Activated CD4-positive, alpha-beta memory T cell treated with anti-CD3 and anti-CD28 coated beads, Interleukin-2, amount 10 ng/mL, durations not matched to agents 7 days and 5 days (primary cell): ENCODE measurements at places on chromosomes 4 and X.

GRCh38 chr4:78689700-78690323, 86.3 kb upstream of the BMP2K start:
- DNase-seq, result no peak
- no peak overlapping the region for H3K27ac ChIP-seq
- peaks cover 13% of the 10 kb centered on the region for H3K27me3 ChIP-seq
- no peaks in the 10 kb centered on the region for H3K36me3 ChIP-seq

- no peaks in the 10 kb centered on the region for H3K36me3 ChIP-seq
- H3K27me3 ChIP-seq, result no peaks in the 10 kb centered on the region
- H3K27ac ChIP-seq, result no peak overlapping the region
- H3K4me1 ChIP-seq, result no peaks in the 10 kb centered on the region
Observed at GRCh38 chr4:61500883-61501282, 300.8 kb downstream of the ADGRL3 start.

- no peak overlapping the region for H3K27ac ChIP-seq
- no peaks in the 10 kb centered on the region for H3K27me3 ChIP-seq
- peaks cover 9% of the 10 kb centered on the region for H3K4me1 ChIP-seq
- no peaks in the 10 kb centered on the region for H3K36me3 ChIP-seq
Observed at GRCh38 chrX:139832718-139833309, 100.0 kb downstream of the ATP11C start.

DNA sequence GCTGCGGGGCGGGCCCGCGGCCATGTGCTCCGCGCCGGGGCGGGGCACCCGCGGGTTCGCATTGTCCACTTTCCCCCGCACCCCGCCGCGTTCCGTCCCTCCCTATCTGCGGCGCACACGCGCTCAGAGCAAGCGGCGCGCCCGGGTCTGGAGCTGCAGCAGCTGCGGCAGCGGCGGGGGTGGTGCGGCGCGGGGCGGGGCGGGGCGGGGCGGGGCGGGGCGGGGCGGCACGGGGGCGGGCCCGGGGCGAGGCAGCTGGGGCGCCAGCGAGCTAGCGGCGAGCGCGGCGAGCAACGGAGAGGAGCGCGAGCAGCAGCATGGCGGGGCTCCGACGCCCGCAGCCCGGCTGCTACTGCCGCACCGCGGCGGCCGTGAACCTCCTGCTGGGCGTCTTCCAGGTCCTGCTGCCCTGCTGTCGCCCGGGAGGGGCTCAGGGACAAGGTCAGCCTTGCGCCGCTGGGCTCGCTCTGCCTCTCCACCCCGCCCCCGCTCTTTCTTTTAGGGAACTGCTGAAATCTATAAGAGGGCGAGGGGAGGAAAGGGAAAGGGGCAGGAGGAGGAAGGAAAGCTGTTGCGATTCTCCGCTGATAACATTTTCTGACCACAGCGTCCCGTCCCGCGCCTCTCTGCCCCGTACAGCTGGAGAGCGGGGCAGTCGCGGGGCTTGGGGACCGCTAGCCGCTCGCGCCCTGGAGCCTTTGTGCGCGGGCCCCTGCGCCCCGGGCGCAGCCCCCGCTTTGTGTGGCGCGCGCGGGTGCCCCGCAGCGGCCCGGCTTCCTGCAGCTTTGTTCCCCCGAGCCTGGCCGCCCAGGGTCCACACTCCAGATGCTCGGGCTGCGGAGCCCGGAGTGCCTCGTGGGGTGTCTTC, at the start of gene TMEM131L:
TMEM131L (plus strand) TSS at position 280 of the 868 bp plus-strand sequence; CDS start at position 318, 38 bp downstream.
- DNase-seq, result peak; percentile 72
- H3K4me3 ChIP-seq, result peak within 1 kb of the TSS; percentile 84
- peaks cover 2% of the 10 kb centered on the region for H3K27me3 ChIP-seq

DNA sequence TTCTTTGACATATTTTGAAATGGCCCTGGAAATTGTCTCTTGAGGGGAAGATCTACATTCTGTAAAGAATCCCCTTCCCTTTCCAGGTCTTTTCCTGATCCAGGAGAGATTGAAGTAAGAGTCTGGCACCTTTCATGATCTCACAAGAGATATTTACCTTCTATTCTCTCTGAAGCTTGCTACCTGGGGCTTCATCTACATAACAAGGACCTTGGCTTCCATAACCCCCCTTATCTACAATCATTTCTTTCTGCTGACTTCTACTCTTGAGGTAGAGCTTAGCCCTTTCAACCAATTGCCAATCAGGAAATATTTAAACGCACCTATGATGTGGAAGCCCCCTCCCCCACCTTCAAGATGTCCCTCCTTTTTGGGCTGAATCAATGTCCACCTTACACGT, 383.7 kb upstream of the MAGEB18 start:
- no peak overlapping the region for H3K27ac ChIP-seq
- H3K36me3 ChIP-seq, result no peaks in the 10 kb centered on the region
- H3K27me3 ChIP-seq, result no peaks in the 10 kb centered on the region
- DNase-seq, result no peak

- no peak overlapping the region for H3K27ac ChIP-seq
- DNase-seq, result no peak
- H3K4me3 ChIP-seq, result no peak overlapping the region
- no peaks in the 10 kb centered on the region for H3K27me3 ChIP-seq
- H3K4me1 ChIP-seq, result peaks cover 4% of the 10 kb centered on the region
Observed at GRCh38 chrX:97494756-97495372, 611.2 kb downstream of the RPA4 start.

DNA sequence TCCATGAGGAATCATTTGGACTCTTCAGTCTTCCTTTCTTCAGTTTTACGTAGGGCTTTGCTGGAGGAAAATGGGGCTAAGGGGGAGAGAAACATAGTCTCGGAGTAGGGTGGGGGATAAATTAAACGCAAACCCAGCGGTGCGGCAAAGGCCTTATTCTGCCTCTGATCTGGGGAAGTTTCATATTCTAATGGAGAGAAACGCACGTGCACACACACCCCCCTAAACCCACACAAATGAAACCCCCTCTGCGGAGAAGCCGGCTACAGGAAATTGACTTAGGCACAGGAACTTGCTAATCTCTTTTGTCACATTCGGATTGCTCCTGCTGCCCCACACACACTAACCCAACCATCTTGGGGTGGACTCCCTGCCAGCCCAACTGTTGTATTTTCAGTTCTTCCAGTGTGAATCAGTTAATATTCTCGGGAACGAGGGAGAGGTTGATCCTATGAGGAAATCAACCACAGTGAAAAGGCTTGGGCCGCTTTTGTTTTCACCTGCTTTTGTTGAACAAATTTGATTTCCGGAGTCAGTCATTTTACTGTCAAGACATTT, at the start of gene RHOH:
RHOH (plus strand) TSS at position 308 of the 558 bp plus-strand sequence. CDS start 46,356 bp downstream, outside the sequence.
- peak within 1 kb of the TSS; percentile 99 for H3K27ac ChIP-seq
- H3K27me3 ChIP-seq, result no peaks in the 10 kb centered on the region
- peak within 1 kb of the TSS; percentile 97 for H3K4me3 ChIP-seq
- H3K36me3 ChIP-seq, result peaks cover 48% of the 10 kb centered on the region

GRCh38 chr4:176587920-176588319, 204.8 kb downstream of the VEGFC start:
- H3K36me3 ChIP-seq, result no peaks in the 10 kb centered on the region
- no peak for DNase-seq

DNA sequence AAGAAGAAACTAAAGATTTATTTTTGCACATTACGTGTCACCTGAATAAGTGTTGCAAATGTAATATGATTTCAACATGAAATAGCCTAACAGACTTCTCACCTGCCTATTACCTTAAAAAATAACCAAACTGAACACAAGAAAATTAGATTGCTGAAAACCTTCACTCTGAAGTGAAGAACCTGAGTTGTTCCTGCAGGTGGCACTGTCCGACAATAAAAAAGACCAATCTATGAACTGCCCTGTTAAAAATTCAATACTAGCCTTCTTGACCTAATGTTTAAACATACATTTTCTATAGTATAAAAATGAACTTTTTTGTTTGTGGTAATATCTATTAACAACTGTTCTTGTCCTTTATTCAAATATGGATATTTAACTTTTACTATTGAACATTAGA, 69.2 kb upstream of the PNPLA4 start:
- DNase-seq, result peak; percentile 15
- H3K4me1 ChIP-seq, result no peaks in the 10 kb centered on the region
- H3K36me3 ChIP-seq, result no peaks in the 10 kb centered on the region
- H3K27me3 ChIP-seq, result no peaks in the 10 kb centered on the region
- no peak overlapping the region for H3K4me3 ChIP-seq
- H3K27ac ChIP-seq, result no peak overlapping the region

- no peaks in the 10 kb centered on the region for H3K36me3 ChIP-seq
- H3K27ac ChIP-seq, result no peak overlapping the region
- DNase-seq, result no peak
- H3K27me3 ChIP-seq, result no peaks in the 10 kb centered on the region
- H3K4me3 ChIP-seq, result no peak overlapping the region
Observed at GRCh38 chr4:182540496-182540895, 297.3 kb downstream of the TENM3 start.

GRCh38 chr4:81625422-81626417, 154.0 kb upstream of the RASGEF1B start:
- no peaks in the 10 kb centered on the region for H3K4me1 ChIP-seq
- no peaks in the 10 kb centered on the region for H3K27me3 ChIP-seq
- no peak for DNase-seq

DNA sequence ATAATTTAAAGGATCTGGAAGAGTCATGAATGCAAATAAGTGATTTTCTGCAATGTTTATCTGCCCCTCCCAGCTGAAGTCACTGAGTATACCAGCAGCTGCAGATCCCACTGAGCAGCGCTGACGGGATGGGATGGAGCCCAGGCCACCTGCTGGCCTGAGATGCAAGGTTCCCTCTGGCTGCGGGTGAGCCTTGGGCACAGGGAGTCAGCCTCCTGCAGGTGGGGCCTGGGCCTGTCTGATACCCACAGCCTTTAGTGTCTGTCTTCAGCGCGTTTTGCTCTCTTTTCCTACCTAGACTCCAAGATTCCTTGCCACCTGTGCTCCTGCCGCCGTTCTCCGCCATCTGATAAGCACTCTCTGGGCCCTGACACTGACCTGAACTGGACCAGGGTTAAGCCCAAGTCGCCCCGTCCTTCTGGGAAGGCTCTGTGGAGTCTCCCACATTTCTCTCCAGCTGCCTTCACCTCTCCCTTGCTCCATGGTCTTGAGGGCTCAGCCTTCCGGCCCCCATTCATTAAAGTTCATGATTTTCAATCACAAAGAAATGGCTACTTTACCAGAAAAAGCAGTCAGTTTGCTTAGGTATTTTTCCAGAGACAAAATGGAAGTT, 223.1 kb upstream of the FAT1 start:
- DNase-seq, result no peak
- H3K4me1 ChIP-seq, result no peaks in the 10 kb centered on the region
- no peaks in the 10 kb centered on the region for H3K27me3 ChIP-seq
- H3K4me3 ChIP-seq, result no peak overlapping the region

- no peak overlapping the region for H3K4me3 ChIP-seq
- no peak for DNase-seq
- H3K36me3 ChIP-seq, result peaks cover 69% of the 10 kb centered on the region
- H3K4me1 ChIP-seq, result peaks cover 28% of the 10 kb centered on the region
Observed at GRCh38 chr4:145154573-145154972, 25.8 kb downstream of the OTUD4 start.

DNA sequence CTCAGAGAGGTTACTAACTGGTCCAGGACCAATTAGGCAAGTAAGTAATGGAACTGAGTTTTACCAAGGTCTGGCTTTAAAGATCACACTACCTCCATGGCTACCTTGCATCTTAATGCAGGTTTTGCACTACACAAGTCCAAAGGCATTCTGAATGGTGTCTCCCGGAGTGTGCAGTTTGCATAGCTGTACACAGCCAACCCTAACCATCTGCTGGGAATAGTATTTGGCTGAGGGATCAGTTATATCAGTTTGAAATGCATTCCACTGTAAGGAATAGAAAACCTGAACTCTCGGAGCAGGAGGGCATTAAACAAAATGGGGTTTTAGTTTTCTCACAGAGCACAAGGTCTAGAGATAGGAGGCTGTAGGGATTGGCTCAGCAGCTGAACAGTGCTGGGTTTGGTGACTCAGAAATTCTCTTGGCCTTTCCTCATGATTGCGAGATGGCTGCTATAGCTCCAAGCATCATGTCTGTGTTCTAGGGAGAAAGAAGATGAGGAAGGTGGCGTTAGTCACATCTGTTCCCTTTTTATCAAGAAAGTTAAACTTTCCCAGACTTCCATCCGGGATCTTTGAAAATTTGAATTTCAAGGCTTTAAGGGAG, 177.1 kb downstream of the NHS start:
- no peak for DNase-seq
- peaks cover 7% of the 10 kb centered on the region for H3K4me1 ChIP-seq
- H3K27me3 ChIP-seq, result no peaks in the 10 kb centered on the region
- no peak overlapping the region for H3K27ac ChIP-seq
- no peaks in the 10 kb centered on the region for H3K36me3 ChIP-seq

- no peak overlapping the region for H3K27ac ChIP-seq
- H3K4me3 ChIP-seq, result no peak overlapping the region
- H3K36me3 ChIP-seq, result no peaks in the 10 kb centered on the region
- DNase-seq, result no peak
Observed at GRCh38 chr4:182973511-182973911, 56.3 kb upstream of the DCTD start.

DNA sequence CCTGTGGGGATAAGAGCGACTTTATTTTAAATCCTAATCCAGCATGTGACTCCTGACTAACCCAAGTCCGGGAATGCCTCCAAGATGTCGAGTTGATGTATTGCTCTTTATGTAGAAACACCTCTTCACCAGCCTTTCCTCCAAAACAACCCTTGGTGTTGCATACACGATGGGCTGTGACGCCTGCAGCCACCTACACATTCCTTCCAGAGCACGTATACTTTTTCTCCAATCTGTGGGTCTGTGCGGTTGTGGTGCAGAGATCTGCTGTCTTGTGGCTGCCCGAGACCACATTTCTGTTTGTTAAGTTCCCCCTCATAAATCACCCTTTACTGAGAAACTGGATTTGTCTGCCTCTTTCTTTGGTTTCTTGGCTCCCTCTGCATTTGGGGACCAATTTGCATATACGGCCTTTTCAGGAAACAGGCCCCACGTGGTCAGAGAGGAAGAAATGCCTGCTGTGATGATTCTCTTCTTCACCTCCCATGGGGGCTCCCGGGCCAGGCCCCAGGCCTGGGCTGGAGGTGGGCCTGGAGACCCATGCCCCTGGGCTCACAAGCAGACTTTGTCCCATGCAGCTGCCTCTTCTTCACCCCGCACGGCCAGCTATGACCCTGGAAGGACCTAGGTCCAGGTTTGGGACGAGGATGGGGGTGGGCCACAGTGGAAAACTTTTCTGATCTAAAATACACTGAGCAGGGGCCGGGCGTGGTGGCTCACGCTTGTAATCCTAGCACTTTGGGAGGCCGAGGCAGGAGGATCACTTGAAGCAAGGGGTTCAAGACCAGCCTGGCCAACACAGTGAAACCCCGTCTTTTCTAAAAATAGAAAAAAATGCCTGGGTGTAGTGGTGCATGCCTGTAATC, 21.4 kb upstream of the AFAP1 start:
- no peaks in the 10 kb centered on the region for H3K27me3 ChIP-seq
- peak overlapping the region; percentile 76 for H3K27ac ChIP-seq
- H3K4me3 ChIP-seq, result peak overlapping the region; percentile 7
- peak; percentile 75 for DNase-seq
- H3K36me3 ChIP-seq, result no peaks in the 10 kb centered on the region

DNA sequence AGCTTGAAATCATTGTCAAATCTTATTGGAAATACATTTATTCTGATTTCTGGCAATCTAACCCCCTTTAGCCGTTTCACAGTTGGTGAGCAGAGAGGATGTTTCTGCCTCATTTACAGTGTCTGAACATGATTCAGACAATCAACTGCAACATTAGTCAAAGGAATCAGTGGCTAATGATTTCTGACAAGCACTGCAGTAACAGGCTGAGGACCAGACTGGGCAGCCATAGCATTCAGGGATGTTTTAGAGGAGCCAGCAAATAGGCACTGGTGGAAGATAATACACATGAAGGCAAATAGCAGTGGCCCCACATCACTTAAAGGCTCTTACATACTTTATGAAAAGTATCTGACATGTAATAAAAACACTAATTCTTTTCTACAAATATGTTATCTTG, 102.8 kb downstream of the TTC29 start:
- H3K36me3 ChIP-seq, result no peaks in the 10 kb centered on the region
- DNase-seq, result no peak
- no peaks in the 10 kb centered on the region for H3K4me1 ChIP-seq
- no peak overlapping the region for H3K27ac ChIP-seq
- no peak overlapping the region for H3K4me3 ChIP-seq

- no peaks in the 10 kb centered on the region for H3K4me1 ChIP-seq
- DNase-seq, result no peak
Observed at GRCh38 chrX:107467271-107467670, 17.8 kb downstream of the FRMPD3 start.
